ENCODE measurements at places on chromosomes 12 and 14.

DNA sequence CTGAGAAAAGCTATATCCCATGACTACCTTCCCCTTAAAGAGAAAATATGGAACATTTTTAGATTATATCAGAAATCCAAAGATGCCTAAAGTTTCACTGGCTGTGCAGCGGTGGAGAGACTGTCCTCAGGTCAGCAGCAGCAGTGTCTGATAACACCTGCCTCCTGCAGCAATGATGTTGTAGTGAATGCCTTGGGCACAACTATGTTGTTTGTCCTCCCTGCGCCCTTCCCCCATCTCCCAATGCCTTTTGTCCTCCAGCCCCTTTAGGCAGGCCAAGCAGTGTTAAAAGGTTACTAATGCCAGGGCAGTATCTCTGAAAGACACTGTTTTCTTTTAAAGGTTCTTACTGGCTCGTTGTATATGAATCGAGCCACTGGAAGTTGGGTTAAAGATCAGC, 13.2 kb downstream of the RTRAF start:
- no peak for DNase-seq

GRCh38 chr14:104721505-104722431, 2.3 kb upstream of the ADSS1 start:
- no peak for DNase-seq

- DNase-seq: peak; percentile 73
These were observed 670.3 kb upstream of the TBX3 start for GRCh38 chr12:115354007-115354890.

- DNase-seq: no peak
These were observed 769 bp upstream of the EMP1 start for GRCh38 chr12:13195785-13196129.

GRCh38 chr14:21070083-21070609, at the start of gene ARHGEF40:
Gene ARHGEF40 (plus strand): TSS chr14:21070304. CDS start chr14:21070397, 93 bp downstream.
- no peak for DNase-seq

DNA sequence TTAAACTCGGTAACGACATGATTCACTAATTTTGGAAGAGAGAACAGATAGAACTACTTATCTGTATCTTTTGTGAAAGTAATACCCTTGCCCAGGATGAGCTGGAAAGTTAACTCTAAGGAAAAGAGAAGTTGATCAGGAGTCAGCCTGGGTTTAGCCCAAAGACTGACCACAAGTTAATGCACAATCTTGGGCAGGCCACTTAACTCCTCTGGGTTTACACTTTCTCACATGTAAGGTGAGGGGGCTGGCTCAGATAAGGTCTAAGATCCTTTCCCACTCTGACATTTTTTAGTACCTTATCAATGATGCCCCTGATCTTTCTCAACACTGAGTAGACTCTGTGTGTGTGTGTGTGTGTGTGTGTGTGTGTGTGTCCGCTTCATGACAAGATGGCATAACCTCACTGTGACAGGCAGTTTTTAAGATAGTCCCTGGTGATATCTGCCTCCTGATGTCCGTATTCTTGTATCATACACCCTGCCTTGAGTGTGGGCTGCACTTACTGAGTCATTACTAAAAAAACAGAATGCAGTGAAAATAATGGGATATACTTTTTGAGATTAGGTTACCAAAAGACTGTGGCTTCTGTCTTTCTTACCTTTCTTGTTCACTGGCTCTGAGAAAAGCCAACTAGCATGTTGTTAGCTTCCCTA, 56.2 kb upstream of the CCDC198 start:
- DNase-seq: no peak

GRCh38 chr14:93648440-93649168, 139.7 kb downstream of the PRIMA1 start:
- no peak for DNase-seq

- DNase-seq: no peak
These were observed 194.3 kb downstream of the CACNA1C start for GRCh38 chr12:2247120-2247519.

DNA sequence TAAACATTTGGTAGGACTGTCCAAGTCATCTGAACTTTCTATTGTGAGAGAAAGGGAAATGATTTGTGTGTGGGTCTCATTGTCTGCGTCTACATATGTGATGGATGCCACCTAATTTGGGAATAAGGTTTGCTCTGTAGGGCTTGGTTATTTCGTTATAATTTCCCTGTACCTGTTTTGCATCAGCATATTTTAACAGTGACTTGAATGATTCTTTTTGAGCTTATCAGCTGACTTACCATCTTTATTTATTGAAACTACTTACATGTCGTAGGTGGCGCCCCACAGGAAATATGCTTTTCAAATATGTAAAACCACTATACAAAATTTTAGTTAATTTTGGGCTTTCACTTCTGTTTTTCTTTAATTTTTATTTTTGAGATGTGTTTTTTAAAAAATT, 56.5 kb upstream of the BCAT1 start:
- DNase-seq: no peak

GRCh38 chr12:6961278-6961694, 9.2 kb downstream of the PHB2 start:
- no peak for DNase-seq

DNA sequence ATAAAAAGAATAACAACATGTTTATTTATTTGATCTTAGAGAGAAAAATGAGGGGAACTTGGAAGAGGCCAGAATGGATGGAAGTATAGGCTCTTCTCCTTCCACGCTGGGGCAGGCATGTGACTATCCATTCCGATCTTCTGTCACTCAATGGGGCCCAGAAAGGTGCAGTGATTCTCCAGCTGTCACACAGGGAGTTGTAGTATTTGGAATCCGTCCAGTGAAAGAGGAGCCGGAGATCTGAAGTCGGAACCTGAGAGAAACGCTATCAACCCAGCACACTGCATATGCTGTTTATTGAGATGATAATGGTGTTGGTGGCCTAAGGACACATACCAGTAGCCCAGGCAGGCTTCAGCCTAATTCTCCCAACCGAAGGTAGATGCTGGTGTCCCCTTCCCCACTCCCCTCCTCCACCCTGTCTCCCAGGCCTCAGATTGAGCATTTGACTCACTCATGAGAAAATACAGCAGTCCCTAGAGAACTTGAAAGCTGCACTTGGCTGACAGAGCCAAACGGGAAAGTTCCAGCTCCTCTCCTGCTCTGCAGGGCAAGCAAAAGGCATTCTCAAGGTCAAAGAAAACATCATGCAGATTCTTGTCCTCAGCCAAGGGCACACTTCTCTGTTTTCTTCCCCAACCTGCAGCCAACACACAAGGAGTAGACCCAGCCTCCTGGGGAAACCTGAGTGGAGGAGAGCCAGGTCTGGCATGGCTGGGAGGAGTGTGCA, 100.4 kb downstream of the IRF2BPL start:
- no peak for DNase-seq

DNA sequence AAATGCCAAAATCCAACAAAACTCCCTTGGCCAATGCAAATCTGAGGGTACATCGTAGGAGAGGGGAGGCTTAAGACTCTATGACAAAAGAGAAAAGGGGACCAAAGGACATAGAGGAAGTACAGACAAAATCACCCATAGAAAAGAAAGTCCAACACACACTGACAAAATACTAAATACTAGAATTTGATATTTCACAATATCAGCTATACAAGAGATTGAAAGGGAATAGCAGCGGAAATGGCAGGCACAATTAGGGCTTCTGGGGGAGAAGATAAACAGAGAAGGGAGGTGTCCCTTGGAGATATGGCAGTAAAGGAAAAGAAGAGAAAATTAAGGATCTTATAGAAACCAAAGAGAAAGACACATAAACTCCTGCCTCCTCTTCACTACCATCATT, 29.0 kb downstream of the ATP2B1 start:
- no peak for DNase-seq

- no peak for DNase-seq
These were observed 297.6 kb upstream of the SEL1L start for GRCh38 chr14:81831128-81831820.

- DNase-seq: no peak
These were observed 177.8 kb upstream of the SFSWAP start for GRCh38 chr12:131533139-131533538.

GRCh38 chr12:88371416-88372183, 208.7 kb downstream of the KITLG start:
- no peak for DNase-seq

- no peak for DNase-seq
These were observed 19.5 kb downstream of the ANO6 start for GRCh38 chr12:45235087-45236025.

- DNase-seq: no peak
These were observed 317.0 kb upstream of the TMTC1 start for GRCh38 chr12:30100741-30101140.

- DNase-seq: peak; percentile 31
These were observed 170.2 kb downstream of the BCAT1 start for GRCh38 chr12:24778486-24779304.

- DNase-seq: no peak
These were observed 15.2 kb downstream of the FGFR1OP2 start for GRCh38 chr12:26953447-26953846.

DNA sequence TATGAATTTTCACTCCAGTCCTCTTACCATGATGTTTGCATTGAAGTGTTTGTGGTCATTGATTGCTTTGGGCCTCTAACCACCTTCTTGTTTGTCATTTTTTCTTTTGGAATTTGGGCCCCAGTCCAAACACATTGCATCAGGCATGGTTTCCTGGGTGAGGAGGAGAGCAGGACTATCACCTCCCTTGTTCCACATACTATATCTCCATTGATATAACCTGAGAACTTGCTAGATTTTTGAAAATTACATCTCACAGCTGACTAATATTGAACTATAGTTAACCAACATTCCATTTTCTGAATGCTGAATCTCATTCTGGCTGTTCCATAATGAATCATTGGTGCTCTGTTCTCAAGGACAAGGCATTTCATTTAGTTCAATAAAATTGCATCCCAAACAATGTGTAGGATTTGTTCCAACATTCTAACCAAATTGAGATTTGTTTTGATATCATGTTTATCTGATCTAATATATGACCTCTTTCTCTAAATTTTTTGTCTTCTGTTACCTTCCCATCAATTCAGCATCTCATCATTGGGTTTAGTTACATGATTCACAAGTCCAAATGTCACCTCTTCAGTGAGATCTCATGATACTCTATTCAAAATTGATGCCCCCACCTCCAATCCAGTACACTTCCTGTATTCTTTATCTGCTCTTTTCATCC, 329.0 kb downstream of the ZFP36L1 start:
- no peak for DNase-seq

DNA sequence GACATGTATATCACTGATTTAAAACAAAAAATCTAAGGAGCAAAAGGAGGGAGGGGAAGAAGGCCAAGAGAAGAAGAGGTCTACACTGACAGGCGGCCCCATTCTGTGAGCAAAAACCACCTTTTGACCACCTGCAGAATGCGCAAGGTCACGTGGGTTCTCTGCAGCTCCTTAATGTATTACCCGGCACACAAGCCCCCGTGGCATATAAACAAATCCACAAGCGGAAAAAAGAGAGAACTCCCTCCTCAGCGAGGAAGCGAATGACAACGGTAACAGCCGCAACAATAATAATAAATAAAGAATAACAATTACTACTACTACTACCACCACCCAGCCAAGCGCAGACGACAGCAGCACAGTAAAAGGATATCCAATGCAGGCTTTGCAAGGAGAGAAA, 1.3 kb downstream of the KSR2 start:
- no peak for DNase-seq

DNA sequence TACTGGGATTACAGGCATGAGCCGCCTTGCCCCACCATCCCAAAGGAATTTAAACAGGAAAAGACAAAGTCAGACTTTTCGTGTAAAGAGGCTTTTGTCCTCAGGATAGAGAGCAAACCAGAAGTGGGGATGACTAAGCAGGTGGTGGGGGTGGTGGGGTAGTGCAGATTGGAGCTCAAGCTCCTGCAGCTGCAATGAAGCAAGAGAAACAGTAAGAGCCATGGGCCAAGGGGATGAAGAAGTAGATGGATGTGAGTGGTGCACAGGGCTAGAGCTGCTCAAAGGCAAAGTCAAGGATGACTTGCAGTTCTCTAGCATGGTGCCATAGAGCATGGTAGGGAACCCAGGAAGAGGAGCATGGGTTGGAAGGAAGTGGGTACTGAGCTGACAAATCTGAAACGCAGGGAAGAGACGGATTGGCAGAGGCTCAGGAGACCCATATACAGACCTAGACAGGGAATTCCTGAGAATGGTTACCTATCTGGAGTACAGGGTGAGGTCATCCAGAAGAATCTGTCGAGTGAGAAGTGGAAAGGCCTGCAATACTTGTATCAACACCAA, 11.4 kb upstream of the RNF34 start:
- no peak for DNase-seq

DNA sequence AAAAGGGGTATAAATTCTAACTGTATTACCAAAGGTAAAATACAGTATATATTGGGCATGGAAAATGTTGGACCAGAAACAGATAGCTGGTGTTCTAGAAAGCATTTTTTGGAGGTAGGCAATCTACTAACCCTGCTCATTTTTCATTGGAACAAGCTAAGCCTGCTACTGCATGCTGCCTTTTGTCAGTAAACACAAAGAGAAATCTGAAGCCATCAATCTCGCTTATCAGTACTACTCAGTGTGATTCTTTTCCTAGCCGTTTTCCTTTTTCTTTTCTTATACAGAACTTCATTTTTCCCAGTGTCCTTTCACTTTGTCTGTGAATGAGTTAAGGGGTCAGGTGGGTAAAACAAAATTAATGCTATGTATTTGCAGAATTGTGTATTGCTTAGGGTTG, 312.3 kb downstream of the NPAS3 start:
- DNase-seq: no peak

GRCh38 chr14:32453857-32454810, 125.0 kb downstream of the AKAP6 start:
- DNase-seq: no peak

DNA sequence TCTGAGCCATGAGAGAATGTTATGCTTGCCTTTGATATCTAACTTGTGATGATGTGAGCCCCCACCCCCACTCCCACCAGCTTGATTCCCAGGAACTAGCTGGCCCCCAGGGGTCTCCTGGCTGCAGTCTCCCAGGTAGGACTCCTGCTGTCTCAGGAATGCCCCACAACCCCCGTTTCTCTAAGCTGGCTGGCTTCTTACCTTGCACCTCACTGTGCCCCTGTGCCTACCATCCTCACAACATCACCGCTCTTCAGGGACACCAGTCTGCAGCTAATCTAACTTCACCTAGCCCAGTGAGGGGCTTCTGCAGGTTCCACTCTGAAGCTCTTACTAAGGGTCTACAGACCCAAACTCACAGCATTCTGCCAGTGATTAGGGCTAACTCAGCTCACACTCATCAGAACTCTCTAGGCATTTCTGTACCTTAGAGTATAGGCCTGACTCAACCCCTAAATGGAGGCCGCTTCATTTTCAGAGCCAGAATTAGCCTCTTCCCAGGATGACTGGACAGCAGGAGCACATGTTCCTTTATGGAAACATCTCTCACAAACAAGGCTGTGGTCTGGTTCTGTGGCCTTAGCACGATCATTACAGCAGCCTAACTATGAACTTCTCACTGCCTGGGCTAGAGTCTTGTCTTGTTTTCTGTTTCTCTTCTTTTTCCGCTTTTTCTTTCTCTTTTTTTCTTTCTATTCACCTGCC, 72.8 kb upstream of the IFNG-AS1 start:
- no peak for DNase-seq

- DNase-seq: no peak
These were observed 971.7 kb downstream of the FLRT2 start for GRCh38 chr14:86501611-86502010.

Data from smooth muscle cell of the brain vasculature (primary cell).